Cardiac muscle cell (in vitro differentiated cells and primary cell): ENCODE measurements at places on chromosomes 3 and 15.

DNA sequence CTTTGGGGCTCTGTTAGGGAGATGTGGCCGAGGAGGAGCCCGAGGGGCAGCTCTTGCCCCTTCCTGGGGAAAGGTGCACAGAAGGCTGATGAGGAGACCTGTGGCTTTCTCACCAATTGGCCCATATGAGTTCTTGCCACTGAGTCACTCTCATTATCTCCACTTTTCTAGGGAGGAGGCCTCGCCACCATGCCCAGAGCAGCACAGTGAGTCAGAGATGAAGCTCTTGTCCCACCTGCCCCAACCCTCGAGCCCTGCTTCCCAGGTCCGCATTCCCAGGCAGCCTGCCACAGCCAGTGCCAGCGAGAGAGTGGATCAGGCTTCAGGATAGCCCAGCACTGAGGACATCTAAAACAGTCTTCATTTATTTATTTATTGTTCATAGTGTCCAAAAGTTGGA, 53.5 kb downstream of the AMOTL2 start:
- peaks cover 2% of the 10 kb centered on the region for H3K4me1 ChIP-seq
- H3K4me3 ChIP-seq: no peak overlapping the region
- H3K27ac ChIP-seq: no peak overlapping the region
- H3K36me3 ChIP-seq: no peaks in the 10 kb centered on the region

DNA sequence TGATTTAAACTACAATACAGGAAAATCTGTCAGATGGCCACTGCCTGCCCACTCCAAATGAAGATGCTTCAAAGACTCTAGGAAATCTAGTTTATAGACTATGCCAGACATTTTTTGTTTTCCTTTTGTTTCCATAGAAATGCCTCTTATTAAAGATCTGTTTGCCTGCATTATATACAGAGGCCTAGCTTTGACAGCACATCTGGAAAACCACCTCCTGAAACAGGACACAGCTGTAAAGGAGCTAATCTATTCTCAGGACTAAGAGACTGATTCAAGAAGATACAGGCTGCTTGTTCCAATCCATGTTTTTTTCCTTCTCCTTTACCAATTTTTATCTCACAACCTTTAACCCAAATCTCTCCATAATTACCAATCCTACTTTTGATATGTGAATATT, 75.3 kb upstream of the STRIT1 start:
- no peaks in the 10 kb centered on the region for H3K36me3 ChIP-seq
- no peak overlapping the region for H3K27ac ChIP-seq
- H3K4me1 ChIP-seq: peaks cover 9% of the 10 kb centered on the region
- no peak for DNase-seq

DNA sequence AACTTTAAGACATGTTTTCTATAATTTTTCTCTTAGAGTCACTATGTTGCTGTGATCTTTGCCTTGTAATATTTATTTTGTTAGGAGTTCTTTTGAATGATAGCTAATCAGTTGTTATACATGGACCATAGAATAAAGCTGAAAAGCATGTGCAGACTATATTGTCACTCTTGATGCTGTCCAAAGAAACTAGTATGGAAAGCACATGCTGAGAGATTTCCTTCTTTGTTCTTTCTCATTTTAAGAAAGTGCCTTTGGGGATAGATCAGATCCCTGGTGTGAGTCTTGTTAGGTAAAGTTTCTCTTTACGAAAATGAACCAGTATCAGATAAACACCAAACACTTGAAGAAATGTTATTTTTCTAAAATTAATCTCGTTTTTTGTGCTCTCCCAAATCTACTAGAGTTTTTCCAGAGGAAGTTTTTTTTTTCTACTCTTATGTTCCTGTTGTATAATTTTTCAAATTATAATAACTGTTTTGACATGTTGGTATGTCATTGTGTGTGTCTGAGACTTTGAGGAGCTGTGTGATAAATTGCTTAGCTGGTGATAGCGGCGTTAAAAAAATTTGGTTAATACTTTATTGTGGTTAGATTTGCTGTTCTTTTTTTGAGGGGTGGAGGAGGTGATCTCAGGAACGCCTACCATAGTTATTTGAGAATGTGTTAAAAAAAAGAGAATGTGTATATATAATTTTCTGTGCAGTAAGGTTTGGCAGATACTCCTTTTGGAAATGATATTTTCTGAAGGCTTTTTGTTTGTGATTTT, 2.2 kb downstream of the PIAS1 start:
- H3K4me1 ChIP-seq: peaks cover 19% of the 10 kb centered on the region
- H3K36me3 ChIP-seq: no peaks in the 10 kb centered on the region
- no peaks in the 10 kb centered on the region for H3K27me3 ChIP-seq

DNA sequence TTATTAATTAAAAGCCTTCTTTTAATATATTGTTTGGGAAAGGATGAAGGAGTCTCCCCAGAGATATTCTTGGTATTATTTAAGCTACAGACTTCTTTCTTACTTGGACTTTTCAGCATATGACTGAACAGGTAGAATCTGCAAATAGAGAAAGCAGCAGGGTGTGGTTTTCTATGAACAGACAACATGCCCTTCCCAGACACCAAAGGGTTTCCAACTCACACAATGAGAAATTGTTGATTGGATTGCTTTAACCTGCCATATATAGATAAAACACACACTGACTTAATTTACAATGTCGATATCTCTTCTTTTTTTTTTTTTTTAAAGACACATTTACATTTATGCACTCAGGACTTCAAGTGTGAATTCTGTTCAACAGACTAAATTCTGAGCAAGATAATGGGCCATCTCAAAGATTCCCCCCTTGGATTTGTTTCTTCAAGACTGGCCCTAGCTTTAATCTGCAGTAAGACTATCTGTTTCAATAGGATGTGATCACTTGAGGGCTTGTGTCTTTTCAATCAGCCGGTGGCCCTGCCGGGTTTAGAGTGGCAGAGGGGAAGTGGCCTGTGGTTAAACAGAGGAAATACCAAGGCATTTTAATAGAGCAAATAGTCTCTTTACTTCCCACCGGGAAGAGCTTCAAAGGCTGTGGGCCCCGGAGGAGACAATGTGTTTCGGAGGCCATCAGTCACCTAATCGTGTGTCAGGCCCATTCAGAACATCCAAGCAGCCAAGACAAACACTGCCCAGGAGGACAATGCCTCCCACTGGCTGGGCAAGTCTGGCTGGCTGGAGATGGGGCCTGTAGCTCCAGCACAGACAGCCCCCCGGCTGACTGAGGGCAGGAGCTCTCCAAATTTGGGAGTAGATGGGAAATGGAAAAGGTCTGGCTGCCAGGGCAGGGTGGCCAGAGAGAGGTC, 6.1 kb downstream of the IL17RD start:
- H3K27ac ChIP-seq: peak overlapping the region; percentile 31
- H3K4me1 ChIP-seq: peaks cover 78% of the 10 kb centered on the region
- no peak overlapping the region for H3K4me3 ChIP-seq

DNA sequence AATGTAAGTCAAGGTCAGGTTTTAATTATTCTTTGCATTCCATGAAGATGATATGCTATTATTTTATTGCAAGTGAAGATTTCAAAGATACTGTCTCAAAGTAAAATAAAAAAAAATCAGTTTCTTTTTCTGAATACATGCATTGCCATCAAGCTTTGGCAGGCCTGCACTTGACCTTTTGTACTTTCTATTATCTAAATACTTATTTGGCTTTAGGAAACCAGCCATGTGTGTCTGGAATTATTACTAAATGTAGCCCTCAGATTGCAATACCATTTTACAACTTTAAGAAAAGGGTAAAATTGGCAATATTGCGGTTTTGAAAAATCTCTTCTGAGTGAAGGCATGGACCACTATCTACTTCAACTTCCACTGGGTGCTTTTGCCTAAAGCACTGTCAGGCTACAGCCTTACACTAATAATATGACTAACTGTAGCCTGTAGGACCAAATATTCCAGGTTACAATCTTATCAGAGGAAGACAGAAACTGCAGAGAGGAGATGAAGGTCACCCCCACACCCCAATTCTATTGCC, 349.4 kb upstream of the DCBLD2 start:
- no peak overlapping the region for H3K27ac ChIP-seq
- H3K4me1 ChIP-seq: peaks cover 6% of the 10 kb centered on the region
- no peak overlapping the region for H3K4me3 ChIP-seq
- H3K36me3 ChIP-seq: no peaks in the 10 kb centered on the region
- peak; percentile 6 for DNase-seq

DNA sequence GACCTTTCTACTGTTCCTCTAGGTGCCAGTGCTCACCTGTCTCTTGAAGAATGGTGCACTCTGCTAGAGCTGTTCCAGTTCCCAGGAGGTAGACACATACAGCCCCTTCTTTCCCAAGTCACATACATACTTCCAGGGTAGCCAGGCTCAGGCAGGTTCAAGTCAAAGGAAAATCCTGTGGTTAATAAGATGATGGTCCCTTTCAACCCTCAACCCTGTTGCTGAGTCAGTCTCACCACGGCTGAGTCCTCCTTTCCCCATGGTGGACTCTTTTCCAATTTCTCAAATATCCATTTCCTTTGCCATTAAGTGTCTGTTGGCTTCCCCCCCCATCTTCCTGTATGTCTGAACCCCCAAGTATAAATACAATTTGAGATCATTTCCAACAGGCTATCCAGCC, 56.1 kb upstream of the ACAN start:
- H3K36me3 ChIP-seq: no peaks in the 10 kb centered on the region
- H3K4me3 ChIP-seq: no peak overlapping the region
- H3K27ac ChIP-seq: no peak overlapping the region
- no peaks in the 10 kb centered on the region for H3K27me3 ChIP-seq
- peaks cover 3% of the 10 kb centered on the region for H3K4me1 ChIP-seq
